Activated CD4-positive, alpha-beta T cell treated with anti-CD3 and anti-CD28 coated beads, Interleukin-2, amount 50 U/mL, for 48 hours (primary cell): ENCODE measurements at places on chromosomes 5 and 9.

GRCh38 chr5:177529247-177530203 is 12.8 kb upstream of the DDX41 start:
- no peak for DNase-seq

DNA sequence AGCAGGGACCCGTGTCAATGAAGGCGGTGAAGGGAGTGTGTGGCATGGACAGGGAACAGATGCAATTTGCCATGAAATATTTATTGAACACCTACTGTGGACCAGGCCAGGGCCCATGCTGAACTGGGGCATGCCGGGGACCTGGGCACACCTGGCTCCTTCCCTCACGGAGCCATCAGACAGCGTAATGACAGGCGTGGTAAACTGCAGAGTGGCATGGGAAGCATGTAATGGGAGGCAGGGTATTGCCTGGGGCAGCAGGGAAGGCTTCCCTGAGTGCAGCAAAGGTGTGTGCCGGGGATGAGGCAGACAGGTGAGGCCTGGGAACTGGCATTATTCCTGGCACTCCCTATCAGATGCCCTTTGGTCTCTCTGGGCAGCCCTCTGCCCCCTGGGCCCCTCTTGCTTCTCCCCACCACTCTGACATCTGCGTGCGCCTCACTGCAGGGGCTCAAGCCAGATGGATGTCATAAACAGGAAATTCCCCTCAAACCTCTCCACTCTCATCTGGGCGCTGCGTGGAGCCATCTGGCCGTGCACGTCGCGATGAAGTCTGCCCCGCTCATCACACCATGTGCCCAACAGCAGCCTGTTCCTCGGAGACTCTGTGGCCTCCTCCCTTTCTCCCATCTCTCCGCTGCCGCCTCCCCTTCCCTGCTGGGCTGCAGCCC is 67.6 kb downstream of the HMCN2 start:
- DNase-seq = no peak

DNA sequence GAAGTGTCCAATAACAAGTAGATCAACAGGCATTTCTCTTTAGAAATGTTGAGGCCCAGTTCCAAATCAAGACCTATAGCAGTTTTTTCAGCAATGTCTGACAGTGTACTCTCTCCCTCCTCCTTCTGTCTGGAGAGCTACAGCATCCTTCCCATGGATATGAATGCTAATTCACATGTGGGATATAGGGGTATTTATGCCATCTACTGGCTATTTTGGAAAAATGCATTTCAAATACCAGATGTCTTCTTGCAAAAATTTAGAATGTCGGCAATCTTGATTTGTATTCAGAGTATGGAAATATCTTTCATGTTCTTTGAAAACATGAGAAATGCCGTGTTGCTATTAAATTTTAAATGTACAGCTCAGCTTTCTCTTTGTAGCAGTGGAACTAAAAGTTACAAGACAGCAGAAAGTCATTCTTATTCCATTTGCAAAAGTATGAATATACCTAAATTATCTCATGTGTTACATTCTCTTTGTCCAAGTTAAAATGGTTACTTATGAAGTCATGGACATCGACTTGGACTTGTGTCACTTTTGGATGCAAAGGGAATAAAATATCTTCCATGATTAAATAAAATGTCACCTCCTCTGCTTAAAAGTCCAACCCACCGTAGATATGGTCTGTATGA is 647.8 kb downstream of the TAF11L14 start:
- no peak for DNase-seq

DNA sequence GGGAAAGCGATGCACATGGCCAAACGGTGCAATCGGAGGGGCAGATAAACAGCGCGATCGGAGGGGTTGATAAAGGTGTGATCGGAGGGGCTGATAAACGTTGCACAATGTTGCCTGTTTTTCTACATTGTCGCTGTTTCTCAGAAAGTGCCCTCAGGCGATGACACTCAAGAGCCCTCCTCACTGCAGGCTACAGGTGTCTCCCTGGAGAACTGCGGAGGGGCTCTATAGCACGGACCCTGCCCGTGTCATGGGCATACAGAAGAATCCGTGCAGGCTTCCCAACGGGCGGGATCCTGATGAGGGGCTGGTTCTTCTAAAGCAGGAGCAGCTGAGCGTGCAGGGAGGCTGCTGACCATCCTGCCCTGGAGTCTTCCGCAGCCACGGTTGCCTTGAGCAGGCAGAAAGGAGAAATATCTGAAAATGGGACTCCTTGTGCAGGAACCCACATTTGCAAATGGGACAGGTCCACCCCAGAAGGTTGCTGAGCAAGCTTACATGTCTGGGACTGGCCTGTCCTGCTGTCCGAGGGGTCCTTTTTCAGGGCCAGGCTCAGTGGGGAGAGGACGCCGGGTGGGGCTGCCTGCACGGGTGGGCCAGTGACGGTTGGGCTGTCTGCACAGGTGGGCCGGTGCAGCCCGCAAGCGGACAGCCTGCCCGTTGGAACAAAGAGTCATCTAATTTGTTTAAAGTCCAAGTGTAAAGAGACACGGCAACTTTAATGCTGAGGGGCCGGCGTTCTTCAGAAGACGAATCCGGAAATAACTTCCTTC is 25.1 kb upstream of the LPCAT1 start:
- DNase-seq = no peak

GRCh38 chr9:13436591-13436990 is 157.1 kb upstream of the MPDZ start:
- DNase-seq = no peak

GRCh38 chr5:87109746-87110145 is 157.9 kb upstream of the RASA1 start:
- no peak for DNase-seq

DNA sequence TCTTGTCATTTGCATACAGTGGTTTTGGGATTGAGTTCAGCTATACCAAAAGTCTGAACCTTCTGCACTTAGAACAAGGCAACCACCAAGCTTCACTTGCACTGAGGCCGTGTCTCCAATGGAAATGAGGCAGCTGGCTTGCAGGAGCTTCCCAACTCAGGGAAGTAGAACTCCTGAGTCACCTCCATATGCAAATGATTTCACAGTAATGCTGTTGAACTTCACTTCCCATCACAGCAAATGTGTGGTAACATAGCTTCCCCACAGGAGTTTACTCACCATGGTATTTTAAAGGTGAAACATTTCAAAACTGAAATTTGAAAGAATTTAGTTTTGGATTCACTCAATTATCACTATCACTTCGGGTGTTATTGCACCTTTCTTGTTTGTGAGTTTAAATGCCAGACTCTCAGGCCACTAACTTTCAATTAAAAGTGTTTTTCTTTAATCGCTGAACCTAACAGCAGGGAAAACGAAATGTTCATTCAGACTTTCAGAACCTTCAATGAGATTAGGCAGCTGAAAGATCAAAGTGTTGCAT is 9.0 kb downstream of the CD274 start:
- DNase-seq = no peak
